ENCODE measurements at places on chromosomes 11 and 22.

DNA sequence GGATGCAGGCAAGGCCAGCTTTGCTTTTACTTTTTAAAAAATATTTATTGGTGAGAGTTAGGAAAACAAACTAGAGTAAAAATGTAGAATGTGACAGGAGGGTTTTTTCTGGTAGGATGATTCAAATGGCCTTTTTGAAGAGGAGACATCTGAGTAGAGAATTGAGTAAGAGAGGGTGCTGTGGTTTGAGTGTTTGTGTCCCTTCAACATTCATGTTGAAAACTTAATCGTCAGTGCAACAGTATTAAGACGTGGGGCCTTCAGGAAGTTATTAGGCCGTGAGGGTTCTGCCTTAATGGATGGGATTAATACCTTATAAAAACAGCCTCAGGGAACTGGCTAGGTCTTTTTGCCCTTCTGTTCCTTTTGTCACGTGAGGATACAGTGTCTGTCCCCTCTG is 288.8 kb upstream of the C11orf87 start:
- no peak for DNase-seq

DNA sequence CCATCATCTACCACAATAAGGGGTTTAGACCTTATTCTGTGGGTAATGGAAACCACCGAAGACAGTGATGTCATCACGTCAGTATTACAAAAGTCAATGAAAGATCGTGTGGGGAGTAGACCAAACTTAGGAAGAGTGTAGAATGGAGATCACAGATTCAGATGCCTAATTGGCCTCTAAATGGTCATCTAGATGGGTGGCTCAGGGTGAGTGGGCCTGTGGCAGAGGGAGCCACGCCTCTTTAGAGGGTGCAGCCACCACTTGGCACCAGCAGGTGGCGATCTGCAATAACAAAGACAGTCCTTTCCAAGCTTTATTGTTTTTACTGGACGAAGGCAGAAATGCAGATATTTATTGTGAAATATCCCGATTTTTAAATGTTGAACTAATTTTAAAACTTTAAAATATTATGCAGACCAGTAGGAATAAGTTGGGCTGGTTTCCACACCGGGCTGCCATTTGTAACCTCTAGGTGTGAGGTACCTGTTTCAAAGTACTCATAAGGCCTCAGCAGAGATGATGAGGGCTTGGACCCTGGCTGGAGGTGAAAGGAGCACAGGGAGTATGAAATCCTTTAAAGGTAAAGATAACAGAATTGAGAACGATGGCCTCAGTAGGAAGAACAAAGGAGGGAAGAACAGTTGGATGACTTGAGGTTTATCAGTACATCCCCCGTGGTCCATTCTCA is 222.0 kb downstream of the DBX1 start:
- peak; percentile 12 for DNase-seq

- DNase-seq = no peak
Measured at GRCh38 chr11:73537969-73538368, 59.9 kb downstream of the FAM168A start.

DNA sequence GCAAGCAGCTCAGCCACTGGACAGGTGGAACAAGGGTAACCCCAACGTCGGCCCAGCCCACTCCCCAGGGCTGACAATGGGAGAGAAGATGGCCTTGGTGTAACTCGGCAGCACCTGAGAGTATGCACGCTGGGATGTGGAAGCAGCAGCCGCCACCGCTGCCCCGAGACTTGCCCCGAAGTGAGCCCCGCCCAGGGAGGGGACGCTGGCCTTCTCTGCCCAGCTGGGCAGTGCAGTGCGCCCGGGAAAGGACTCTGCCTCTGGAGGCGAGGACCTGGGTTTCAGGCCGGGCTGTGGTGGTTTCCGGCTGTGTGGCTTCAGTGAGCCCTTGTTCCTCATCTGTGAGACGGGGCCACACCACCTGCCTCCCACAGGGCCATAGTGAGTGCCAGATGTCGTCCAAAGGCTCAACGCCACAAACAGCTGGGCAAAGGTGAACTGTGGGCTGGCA is 8.6 kb upstream of the POLDIP3 start:
- no peak for DNase-seq

All from stimulated activated CD4-positive, alpha-beta T cell treated with anti-CD3 and anti-CD28 coated beads, Interleukin-4, amount 100 ng/mL, for 1 hour (primary cell).